ENCODE measurements at places on chromosomes 6 and 20. TPM values are rescaled to one million over a fixed set of nuclear protein-coding genes. Genes with fewer than 3 reads are reported as not detected.

Gene RNF39
- total RNA-seq, result 2.5 TPM

Gene LGSN
- 1.7 TPM for total RNA-seq

Gene WFDC12
- total RNA-seq, result 3.9 TPM

Gene BICRAL
- total RNA-seq, result 20.7 TPM

Gene PSMB8
- 103 TPM for total RNA-seq

Gene ID4
- total RNA-seq, result 27.8 TPM

Gene OPRL1
- total RNA-seq, result 2.6 TPM

Gene NKX2-2
- total RNA-seq, result not detected

Gene TOX2
- total RNA-seq, result 16.3 TPM

Gene HCRTR2
- not detected for total RNA-seq

Gene PHACTR1
- total RNA-seq, result 91.0 TPM

Gene PFDN4
- total RNA-seq, result 15.3 TPM

Gene RAET1E
- total RNA-seq, result not detected

Gene COMMD7
- 39.8 TPM for total RNA-seq

Gene C20orf204
- 1.2 TPM for total RNA-seq

Gene NMBR
- not detected for total RNA-seq

Gene CRIP3
- 0.95 TPM for total RNA-seq

Gene DUSP15
- total RNA-seq, result 0.80 TPM

Gene TRIM15
- total RNA-seq, result not detected

Gene CEP57L1
- total RNA-seq, result 8.6 TPM

Gene SLC4A11
- total RNA-seq, result 5.0 TPM

Gene FAM50B
- 10.6 TPM for total RNA-seq

Gene EPB41L1
- total RNA-seq, result 68.9 TPM

Gene UBD
- 1.9 TPM for total RNA-seq

Gene CALHM6
- 9.1 TPM for total RNA-seq

Gene PRSS35
- total RNA-seq, result 0.59 TPM

Gene WFDC5
- 1.6 TPM for total RNA-seq

Gene TSBP1
- total RNA-seq, result not detected

Gene RBCK1
- 95.7 TPM for total RNA-seq

Gene GSTA3
- total RNA-seq, result 2.1 TPM

Gene SENP6
- 84.4 TPM for total RNA-seq

Gene EYA4
- 2.6 TPM for total RNA-seq

Gene ERMARD
- 25.4 TPM for total RNA-seq

Gene MEP1A
- 0.41 TPM for total RNA-seq

Gene APOBEC2
- 0.65 TPM for total RNA-seq

Gene NR2E1
- total RNA-seq, result not detected

Gene CTAGE9
- total RNA-seq, result not detected

Gene BHLHE23
- not detected for total RNA-seq

Gene WFDC2
- 172 TPM for total RNA-seq
